Immature natural killer cell (primary cell): ENCODE measurements at places on chromosomes 7 and 10. TPM values are rescaled to one million over a fixed set of nuclear protein-coding genes. Genes with fewer than 3 reads are reported as not detected.

The SPDYE8 gene
- not detected for polyA plus RNA-seq

The HTR5A gene
- not detected for polyA plus RNA-seq

DNA sequence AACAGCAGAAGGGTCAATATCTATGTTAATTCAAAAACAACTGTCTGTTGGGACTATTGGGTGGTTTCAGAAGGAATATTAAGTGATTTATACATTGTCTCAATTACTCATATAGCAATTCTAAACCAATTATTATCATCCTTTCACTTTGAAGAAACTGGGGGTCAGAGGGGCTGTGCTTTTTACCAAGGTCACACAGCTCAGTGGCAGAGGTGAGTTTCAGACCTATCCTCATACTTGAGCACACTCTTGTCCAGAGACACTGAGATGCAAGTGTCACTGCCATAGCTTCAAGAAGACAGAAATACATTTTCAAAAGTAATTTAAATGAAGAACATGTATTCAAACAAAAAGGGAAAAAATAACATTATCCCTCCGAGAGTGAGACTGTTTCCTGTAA is 195.3 kb downstream of the ARL4A start:
- H3K27ac ChIP-seq, result no peak overlapping the region
- H3K4me1 ChIP-seq, result no peaks in the 10 kb centered on the region
- H3K4me3 ChIP-seq, result no peak overlapping the region
- peaks cover 8% of the 10 kb centered on the region for H3K27me3 ChIP-seq
- no peaks in the 10 kb centered on the region for H3K36me3 ChIP-seq

DNA sequence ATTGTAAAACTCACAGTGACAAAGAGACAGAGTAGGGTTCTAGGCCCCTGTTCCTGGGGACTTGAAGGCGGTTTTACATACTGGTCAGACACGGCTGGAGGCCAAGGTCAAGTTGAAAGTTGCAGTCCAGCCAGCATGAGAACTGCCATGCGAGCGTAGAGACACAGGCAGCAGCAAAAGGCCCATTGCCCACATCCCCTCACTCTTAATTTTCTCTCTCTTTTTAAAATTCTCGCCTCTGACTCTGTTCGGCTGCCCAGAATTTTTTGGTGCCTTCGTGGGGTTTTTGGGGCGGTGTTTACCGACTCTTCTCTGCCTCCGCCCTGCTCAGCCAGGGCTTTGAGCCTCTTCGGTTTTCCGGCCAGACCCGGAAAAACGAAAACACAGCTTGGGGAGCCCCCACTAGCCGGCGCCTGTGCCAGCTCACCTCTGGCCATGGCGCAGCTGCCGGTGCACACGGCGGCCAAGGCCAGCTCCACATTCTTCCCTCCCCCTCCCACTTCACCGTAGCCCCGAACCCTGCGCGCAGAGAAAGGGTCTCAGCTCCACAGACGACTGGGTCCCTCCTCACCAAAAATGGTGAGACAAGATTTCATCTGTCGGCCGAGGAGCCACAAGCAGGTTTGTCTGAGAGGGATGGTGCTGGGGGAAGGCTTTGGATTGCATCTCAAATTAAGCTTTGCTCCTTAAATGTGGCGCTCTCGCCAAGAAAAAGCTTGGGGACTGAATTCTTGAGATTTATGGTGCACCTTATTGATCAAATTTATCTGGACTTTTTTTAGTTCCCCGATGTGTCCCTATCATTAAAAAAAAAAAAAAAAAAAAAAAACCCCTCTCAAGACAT is 2.3 kb upstream of the HOXA13 start:
- peak overlapping the region; percentile 38 for H3K4me3 ChIP-seq
- no peaks in the 10 kb centered on the region for H3K36me3 ChIP-seq
- no peak overlapping the region for H3K27ac ChIP-seq
- H3K27me3 ChIP-seq, result peaks cover 87% of the 10 kb centered on the region
- peaks cover 39% of the 10 kb centered on the region for H3K4me1 ChIP-seq
- DNase-seq, result no peak

GRCh38 chr7:22633954-22634474 is 93.0 kb upstream of the IL6 start:
- H3K4me3 ChIP-seq, result no peak overlapping the region
- no peak overlapping the region for H3K27ac ChIP-seq
- peaks cover under 1% of the 10 kb centered on the region for H3K27me3 ChIP-seq
- DNase-seq, result no peak
- H3K4me1 ChIP-seq, result no peaks in the 10 kb centered on the region
- no peaks in the 10 kb centered on the region for H3K36me3 ChIP-seq

DNA sequence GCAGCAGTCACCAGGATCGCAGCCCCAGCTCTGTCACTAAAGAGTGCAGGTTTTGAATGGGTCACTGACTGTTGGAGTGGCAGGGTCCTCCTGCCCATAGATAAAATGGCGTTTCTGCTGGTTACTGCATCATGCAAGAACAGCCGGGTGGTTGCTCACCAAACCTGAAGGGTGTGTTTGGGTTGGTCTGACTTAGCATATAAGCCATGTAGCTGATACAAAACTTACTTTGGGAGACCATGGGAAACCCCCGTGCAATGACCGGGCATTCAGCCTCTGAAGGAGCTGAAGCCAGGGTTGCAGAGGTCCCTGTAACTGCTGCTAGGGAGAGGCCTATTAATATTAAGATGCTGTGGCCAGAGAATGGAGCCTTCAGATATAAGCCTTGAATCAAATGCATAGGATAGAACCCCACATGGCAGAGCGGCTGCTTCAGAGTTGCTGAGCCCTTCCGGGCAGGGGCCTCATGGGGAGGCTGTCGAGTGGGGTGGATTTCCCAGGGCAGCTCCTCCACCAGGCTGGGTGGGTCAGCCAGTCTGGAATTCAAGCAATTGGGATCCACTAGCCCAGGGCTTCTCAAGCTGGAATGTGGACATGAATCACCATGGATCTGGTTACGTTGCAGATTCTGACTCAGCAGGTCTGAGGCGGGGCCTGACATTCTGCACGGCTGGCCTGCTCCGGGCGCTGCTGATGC is 70.9 kb upstream of the CTBP2 start:
- no peak for DNase-seq
- peaks cover 15% of the 10 kb centered on the region for H3K4me1 ChIP-seq
- H3K36me3 ChIP-seq, result peaks cover 3% of the 10 kb centered on the region
- peaks cover 31% of the 10 kb centered on the region for H3K27me3 ChIP-seq
- H3K27ac ChIP-seq, result no peak overlapping the region

- H3K27me3 ChIP-seq, result no peaks in the 10 kb centered on the region
- H3K4me3 ChIP-seq, result no peak overlapping the region
- no peak overlapping the region for H3K27ac ChIP-seq
Observed at GRCh38 chr7:153835103-153835502, 217.1 kb upstream of the DPP6 start.

DNA sequence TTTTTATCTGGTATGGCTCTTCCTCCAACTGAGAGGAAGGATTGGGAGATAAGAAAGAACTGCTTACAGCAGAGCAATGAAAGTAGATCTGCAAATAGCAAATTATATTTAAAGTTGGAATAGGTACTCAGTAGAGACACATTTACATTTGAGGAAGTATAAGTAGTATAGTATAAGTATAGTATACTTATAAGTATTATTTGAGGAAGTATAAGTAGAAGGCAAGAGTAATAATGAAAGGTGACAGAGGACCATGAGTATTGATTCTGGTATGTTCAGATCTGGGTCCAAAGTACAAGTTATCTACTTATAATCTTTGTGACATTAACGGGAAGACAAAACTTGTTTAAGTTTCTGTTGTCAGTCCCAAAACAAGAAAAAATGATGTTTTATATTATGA is 527.6 kb upstream of the SORCS1 start:
- no peak overlapping the region for H3K27ac ChIP-seq
- no peak overlapping the region for H3K4me3 ChIP-seq
- no peaks in the 10 kb centered on the region for H3K36me3 ChIP-seq
- no peaks in the 10 kb centered on the region for H3K4me1 ChIP-seq
- no peak for DNase-seq
- peaks cover 5% of the 10 kb centered on the region for H3K27me3 ChIP-seq

- peaks cover 6% of the 10 kb centered on the region for H3K27me3 ChIP-seq
- no peak for DNase-seq
- H3K4me1 ChIP-seq, result no peaks in the 10 kb centered on the region
- no peak overlapping the region for H3K27ac ChIP-seq
- no peak overlapping the region for H3K4me3 ChIP-seq
Observed at GRCh38 chr7:43481902-43482678, 100.8 kb upstream of the STK17A start.

- peaks cover 21% of the 10 kb centered on the region for H3K4me1 ChIP-seq
- H3K27me3 ChIP-seq, result no peaks in the 10 kb centered on the region
- no peaks in the 10 kb centered on the region for H3K36me3 ChIP-seq
- DNase-seq, result peak; percentile 82
- peak within 1 kb of the TSS; percentile 95 for H3K4me3 ChIP-seq
- H3K27ac ChIP-seq, result peak within 1 kb of the TSS; percentile 90
Observed at GRCh38 chr10:5977471-5978229, at the start of gene IL15RA. Gene IL15RA (minus strand): TSS chr10:5977543. CDS start chr10:5977492, 51 bp downstream.

The SEMA3E gene
- polyA plus RNA-seq, result not detected

GRCh38 chr10:86205306-86206239 is 161.0 kb downstream of the GRID1 start:
- DNase-seq, result no peak
- H3K27ac ChIP-seq, result no peak overlapping the region
- no peak overlapping the region for H3K4me3 ChIP-seq

The SUPV3L1 gene
- polyA plus RNA-seq, result 15.0 TPM

- H3K36me3 ChIP-seq, result peaks cover 9% of the 10 kb centered on the region
- H3K4me3 ChIP-seq, result no peak overlapping the region
- no peak overlapping the region for H3K27ac ChIP-seq
Observed at GRCh38 chr7:130831817-130832481, 97.9 kb upstream of the KLF14 start.

The TIMM23B gene
- polyA plus RNA-seq, result 14.1 TPM

DNA sequence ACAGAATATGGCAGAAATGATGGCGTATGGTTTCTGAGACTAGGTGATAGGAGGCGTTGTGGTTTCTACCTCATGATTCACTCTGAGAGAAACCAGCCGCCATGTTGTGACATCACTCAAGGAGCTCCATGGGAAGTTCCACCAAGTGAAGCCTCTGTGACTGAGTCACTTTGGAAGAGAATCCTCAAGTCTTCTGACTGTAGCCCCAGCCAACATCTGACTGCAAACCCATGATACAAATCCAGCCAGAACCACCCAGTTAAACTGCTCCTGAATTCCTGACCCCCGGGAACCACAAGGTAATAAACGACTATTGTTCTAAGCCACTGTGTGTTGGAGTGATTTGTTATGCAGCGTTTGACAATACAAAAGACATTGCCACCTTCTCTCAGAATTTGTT is 91.1 kb upstream of the CARD11 start:
- H3K27me3 ChIP-seq, result no peaks in the 10 kb centered on the region
- DNase-seq, result no peak
- H3K4me1 ChIP-seq, result peaks cover under 1% of the 10 kb centered on the region
- H3K27ac ChIP-seq, result no peak overlapping the region
- no peaks in the 10 kb centered on the region for H3K36me3 ChIP-seq

DNA sequence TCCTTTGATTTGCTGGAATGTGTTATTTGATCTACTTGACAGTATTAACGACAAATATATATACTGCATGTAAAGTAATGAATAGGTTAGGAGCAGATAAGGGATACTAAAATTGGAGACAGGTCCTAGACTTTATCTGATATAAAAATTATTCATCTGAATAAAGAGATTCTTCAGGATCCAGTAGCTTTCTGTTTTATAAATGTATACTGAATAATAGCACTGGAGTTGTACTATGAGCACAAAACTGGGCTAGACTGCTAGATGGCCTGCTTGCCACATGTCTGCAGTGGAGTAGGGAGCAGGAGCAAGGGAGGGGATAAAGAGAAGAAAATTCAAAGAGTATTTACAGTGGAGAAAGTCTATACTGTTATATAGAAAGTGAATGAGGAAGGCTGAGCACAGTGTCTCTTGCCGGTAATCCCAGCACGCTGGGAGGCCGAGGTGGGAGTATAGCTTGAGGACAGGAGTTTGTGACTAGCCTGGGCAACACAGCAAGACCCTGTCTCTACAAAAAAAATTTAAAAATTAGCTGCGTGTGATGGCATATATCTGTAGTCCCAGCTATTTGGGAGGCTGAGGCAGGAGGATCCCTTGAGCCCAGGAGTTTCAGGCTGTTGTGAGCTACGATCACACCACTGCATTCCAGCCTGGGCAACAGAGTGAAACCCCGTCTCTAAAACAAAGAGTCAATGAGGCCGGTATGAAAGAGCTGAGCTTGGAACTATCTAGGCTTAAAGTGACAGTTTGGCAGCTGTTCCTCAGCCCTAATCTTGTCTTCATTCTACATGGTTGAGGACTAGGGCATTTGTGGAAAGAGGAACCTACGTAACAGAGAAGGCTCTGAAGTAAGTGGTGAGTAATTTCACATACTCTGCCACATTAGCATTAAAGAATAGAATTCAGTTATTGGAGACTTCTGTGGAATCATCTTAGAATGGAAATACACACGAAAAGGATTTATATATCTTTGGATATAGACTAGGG is 41.8 kb downstream of the CD36 start:
- H3K4me1 ChIP-seq, result no peaks in the 10 kb centered on the region
- no peaks in the 10 kb centered on the region for H3K27me3 ChIP-seq
- no peak for DNase-seq
- no peaks in the 10 kb centered on the region for H3K36me3 ChIP-seq
- H3K4me3 ChIP-seq, result no peak overlapping the region

GRCh38 chr10:113045147-113046055 is 95.4 kb downstream of the TCF7L2 start:
- peaks cover 6% of the 10 kb centered on the region for H3K4me1 ChIP-seq
- H3K4me3 ChIP-seq, result no peak overlapping the region
- peaks cover 3% of the 10 kb centered on the region for H3K27me3 ChIP-seq
- no peak overlapping the region for H3K27ac ChIP-seq

DNA sequence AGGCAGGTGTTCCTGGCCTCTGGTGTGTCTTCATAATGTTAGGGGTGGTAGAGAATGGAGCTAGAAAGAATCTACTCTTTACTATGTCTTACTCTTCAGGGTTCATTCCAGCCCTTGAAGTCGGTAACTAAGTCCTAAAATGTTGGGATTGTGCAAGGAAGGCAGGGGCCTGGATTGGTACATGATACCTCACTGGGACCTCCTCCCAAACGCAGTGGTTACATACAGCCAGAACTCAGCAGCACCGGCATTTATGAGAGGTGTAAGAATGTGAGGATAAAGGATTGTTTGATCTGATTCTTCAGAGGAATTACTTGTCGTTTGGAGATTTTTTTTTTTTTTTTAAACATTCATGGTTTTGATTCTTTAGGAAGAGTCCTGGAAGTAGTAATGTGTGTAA is 6.9 kb downstream of the COMTD1 start:
- H3K4me3 ChIP-seq, result no peak overlapping the region
- H3K27me3 ChIP-seq, result peaks cover 7% of the 10 kb centered on the region
- no peak for DNase-seq
- H3K36me3 ChIP-seq, result peaks cover 11% of the 10 kb centered on the region
- peaks cover 27% of the 10 kb centered on the region for H3K4me1 ChIP-seq

The C10orf88 gene
- polyA plus RNA-seq, result 8.2 TPM

The LIPM gene
- polyA plus RNA-seq, result not detected
